ENCODE measurements at places on chromosomes 1 and 21.

DNA sequence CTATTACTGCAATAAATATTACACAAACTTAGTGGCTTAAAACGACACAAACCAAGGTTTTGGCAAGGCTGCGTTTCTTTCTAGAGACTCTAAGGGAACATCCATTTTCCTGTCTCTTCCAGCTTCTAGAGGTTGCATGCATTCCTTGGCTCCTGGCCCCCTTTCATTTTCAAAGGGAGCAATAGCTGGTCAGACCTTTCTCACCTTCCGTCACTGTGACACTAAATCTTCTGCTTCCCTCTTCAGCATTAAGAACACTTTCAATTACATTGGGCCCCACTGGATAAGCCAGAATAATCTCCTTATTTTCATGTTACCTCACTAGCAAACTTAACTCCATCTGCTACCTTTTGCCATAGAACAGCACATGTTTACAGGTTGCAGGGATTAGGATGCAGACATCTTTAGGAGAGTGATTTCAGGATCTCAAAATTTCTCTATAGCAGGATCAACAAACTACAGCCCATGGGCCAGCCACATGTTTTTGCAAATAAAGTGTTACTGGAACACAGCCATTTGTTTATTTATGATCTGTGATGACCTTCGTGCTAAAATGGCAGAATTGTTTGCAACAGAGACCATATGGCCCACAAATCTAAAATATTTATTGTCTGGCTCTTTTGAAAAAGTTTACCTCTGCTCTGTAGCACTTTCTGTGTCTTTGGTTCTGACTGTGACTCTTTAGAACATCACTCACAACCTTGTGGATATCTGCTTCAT is 221.5 kb upstream of the SGIP1 start:
- DNase-seq, result no peak

GRCh38 chr1:55707846-55708245 is 492.7 kb upstream of the USP24 start:
- DNase-seq, result no peak

GRCh38 chr1:221714227-221715152 is 27.4 kb downstream of the DUSP10 start:
- DNase-seq, result no peak

DNA sequence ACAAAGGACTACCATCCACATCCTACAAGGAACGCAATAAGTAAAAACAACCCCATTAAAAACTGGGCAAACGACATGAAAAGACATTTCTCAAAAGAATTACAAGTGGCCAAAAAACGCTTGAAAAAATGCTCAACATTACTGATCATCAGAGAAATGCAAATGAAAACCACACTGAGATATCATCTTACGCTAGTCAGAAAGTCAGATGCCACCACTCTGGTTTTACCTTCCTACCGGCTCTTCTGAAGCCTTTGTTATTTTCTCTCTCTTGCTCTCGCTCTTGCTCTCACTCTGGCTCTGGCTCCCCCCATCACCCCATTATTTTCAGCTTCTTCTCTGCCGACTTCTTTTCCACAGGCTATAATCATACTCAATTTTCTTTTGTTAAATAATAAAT is 38.8 kb downstream of the VPS45 start:
- no peak for DNase-seq

GRCh38 chr1:83746234-83746633 is 252.7 kb downstream of the TTLL7 start:
- DNase-seq, result no peak

- no peak for DNase-seq
Measured at GRCh38 chr1:212607913-212608391, 609 bp upstream of the ATF3 start.

Data from colonic mucosa (tissue), 4 donors.